ENCODE measurements at places on chromosomes 5 and 9.

- no peak for DNase-seq
Measured at GRCh38 chr9:27602142-27602861, 29.0 kb upstream of the C9orf72 start.

GRCh38 chr9:124503713-124504529 lies 3.3 kb downstream of the NR5A1 start:
- DNase-seq = no peak

DNA sequence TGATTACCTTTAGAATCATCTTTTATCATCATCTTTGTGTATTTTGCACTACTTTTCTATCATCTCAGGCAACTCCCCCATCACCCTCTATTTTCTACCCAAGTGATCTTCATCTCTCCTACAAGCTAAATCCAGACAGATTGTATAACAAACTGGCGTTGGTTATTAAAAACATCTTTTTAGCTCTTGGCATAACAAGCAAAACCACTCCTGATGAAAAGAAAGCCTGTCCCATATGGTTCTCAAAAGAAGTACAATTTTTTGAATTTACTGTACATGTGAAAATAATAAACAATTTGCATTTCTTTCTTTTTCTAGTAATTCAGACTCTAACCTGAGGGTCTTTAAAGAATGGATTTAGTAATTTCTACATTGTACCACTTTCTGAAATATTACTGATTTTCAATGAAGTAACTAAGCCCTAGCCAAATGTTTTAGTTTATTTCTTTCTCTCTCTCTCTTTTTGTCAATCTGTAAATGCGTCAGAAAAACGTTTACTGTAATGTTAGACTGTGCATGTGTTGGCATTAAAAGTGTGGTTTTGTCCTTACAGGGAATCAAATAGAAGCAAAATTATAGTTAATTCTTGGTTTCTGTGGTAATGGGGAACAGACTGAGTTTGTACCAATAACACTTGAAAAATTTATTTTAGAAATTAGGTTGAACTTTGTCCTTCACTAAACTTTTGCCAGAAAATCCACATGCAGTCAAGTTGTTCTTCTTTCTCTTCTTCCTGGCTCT lies 52.5 kb upstream of the RPS23 start:
- no peak for DNase-seq

GRCh38 chr5:169809281-169809680 lies 171.0 kb downstream of the INSYN2B start:
- DNase-seq = no peak

DNA sequence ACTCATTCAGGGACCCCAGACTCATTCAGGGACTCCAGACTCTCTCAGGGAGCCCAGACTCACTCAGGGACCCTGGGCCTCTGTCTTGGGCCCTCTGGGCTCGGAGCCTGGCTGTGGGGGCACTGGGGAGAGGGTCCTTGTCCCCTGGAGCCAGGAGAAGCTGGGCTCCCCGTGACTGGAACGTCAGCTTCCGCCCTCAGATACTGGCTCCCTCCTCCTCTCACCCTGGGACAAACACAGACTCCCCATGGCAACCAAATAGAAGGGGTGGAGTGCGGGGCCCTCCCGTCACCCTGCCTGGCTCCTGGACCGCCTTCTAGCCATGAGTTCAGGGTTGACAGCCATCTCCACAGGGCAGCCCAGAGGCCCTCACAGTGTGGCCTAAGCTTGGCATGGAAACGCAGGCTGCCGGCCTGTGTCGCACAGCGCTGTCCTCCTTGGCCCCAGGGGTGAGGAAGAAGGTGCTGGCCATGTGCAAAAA lies 27.6 kb downstream of the ZDHHC11B start:
- DNase-seq = no peak

DNA sequence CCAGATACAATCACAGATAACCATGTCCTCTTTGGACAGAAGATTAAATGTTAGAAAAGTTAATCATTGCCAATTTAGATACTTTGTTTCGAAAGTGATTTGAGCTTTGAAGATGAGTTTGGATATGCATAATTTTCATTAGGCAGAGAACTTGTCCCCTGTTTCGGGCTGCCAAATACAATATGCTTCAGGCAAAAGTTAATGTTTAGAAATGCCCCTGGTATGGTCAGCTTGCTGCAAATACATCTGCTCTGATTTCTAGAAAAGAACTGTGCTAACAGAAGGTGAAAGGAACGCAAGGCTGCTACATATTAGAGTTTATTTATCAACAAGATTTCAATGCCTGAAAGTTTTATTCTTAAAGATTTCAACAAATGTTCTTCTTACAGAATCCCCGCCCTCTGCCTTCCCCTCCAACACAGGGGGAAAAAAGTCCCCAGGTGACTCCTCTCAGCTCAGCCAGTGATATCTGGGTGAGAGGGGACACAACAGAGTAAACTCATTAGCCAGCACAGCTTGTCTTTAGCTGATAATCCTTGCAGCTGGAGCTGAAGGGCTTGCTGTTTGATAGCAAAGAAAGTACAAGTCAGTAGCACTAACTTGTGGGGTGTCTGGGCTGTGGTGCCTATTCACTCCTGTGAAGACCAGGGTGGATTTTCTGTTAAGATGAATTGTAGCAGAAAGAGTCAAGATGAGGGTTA lies 435.7 kb downstream of the DMAC1 start:
- DNase-seq = no peak

DNA sequence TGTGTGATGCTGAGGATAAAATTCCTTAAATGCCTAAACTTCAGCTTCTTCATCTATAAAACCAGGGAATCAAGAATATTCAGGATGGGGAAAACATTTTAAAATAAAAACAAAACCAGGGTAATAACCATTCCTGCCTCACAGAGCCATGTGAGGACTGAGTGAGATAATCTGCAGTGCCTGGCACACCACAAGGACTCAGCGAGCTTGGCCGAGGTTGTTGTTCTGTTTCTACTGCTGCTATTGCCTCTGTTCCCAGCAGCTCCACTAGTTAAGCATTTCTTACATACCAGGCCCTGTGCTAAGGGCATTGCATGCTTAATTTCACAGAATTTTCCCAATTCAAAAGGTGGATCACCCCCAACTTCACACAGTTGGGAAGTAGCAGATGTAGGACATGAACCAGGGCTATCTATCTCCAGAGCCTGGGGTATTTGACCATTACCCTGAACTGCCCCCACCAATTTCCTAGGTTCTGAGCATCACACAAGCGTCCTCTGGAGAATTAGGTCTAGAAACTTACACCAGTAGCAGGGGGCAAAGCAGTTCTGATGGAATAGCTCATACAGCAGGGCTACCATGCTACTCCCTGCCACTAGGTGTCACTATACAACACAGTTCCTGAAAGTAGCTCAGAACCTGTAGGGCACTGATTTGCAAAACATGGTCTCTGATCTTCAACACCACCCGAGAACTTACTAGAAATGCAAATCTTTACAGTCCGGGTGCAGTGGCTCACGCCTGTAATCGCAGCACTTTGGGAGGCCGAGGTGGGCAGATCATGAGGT lies 74.3 kb downstream of the LRSAM1 start:
- no peak for DNase-seq

DNA sequence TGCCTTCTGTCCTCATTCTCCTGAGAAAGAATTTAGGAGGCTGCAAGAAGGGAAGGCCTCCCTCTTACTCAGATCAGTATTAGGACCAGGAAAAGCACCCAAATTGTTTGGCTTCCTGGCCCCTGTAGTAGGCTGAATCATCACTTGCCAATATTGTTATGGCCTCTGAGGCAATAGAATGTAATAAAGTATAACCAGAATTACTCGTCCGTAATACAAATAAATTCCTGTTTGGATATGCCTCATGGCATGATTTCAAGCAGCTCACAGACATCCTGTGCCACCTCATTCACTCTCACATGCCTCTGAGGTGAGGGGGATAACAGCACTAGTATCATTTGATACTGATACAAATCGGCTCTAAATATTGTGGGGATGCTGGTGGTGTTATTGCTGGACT lies 427.3 kb downstream of the ISL1 start:
- no peak for DNase-seq

- DNase-seq = no peak
Measured at GRCh38 chr9:33017283-33018041, 7.6 kb upstream of the DNAJA1 start.

Data from thyroid gland (tissue), 4 donors.